ENCODE measurements at places on chromosomes 1 and 21.

DNA sequence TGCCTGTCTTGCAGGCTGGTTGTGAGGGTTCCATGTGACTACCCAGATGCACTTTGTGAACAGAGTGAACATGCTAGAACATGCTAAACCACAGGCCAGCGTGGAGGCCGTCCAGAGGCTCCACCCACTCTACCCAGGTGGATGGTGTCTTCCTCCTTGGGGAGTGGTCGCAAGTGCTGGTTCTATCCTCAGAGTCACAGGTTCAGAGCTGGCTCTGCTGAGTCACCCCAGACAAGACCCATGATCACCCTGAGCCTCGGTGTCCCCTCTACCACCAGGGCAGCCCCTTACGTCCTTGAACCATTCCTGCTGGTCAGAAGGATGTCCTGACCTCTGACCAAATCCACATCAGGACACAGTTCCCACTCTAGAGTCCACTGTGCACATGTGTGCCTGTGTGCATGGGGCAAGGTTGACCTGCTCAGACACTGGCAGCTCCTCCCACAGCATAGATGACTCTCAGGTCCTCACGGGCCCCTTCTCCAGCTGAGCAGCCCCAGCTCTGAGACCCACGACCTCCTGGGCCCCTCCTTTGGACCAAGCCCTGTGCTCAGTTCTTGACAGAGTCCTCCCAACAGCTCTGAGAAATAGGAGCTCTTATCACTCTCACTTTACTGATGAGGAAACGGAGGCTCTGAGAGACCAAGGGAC, 391.8 kb downstream of the MATN1 start:
- DNase-seq: no peak

DNA sequence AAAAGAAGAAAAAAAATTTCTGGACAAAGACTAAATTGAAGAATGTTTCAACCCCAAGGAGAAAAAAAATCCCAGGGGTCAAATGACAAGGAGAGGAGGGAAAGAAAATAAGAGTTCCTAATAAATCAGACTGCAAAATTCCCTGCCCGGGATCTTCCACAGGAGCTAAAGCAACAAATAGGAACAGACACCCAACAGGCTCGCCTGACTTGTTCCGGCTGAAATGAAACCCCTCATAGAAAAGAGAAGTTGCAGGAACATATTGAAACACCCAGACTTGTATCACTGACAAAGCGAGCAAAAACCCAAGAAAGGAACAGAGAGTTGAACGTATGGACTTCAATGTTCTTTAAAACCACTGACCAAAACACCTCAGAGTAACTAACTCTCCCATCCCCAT, 123.0 kb downstream of the TIAM1 start:
- DNase-seq: no peak

GRCh38 chr1:38657207-38657840, 202.2 kb downstream of the RRAGC start:
- no peak for DNase-seq

DNA sequence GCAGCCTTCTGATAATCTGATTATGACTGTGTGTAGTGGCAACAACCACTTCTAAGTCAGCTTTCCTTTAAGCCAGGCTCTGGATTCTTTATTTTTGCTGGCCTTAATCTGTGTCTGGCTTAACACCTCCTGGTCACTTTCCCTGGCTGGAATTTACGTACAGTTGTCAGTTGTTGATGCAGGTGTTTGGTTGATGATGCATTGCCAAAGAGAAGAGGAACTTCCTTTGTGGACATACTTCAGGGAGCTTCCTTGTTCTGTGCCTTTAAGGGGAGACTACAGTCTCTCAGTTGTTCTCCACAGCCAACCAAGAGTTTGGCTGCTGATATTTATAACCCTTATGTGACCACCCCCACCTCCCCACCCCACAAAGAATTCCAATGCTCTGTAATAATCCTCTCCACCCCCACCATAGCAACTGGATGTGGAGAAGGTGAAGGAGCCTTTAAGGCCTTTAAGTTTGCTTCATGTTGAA, 96.0 kb upstream of the BMP8A start:
- DNase-seq: no peak

DNA sequence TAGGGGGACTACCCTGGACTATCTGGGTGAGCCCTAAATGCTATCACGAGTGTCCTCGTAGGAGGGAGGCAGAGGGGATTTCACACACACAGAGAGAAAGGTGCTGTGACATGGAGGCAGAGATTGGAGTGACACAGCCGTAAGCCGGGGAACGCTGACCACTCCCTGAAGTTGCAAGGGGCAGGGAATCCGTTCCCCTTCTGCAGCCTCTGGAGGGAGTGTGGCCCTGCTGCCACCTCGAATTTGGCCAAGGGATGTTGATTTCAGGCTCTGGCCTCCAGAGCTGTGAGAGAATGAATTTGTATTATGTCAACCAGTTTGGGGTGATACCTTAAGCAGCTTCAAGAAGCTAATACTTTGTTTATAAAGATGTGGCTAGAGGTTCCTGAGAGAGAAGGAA, 137.7 kb downstream of the ACTL8 start:
- no peak for DNase-seq

- no peak for DNase-seq
Observed at GRCh38 chr21:38494703-38495102, 3.6 kb downstream of the ERG start.

DNA sequence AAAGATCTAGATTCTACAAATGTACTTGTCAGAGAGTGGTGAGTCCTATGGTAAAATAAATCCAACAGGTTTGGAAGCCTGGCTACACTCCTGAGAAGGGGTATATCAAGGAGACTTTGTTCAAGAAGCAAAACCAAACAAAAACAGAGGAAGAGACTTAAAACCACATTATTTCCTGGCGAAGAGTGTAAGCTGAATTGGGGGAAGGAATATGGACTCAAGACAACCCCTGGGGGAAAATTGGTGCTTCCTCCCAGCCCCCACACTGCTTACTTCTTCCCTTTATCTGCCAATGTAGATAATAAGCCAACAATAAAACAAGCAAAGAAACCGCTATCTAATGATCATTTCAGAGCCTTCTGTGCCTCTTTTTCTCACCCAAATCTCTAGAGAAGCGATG, 48.4 kb upstream of the ZBTB18 start:
- DNase-seq: no peak

- DNase-seq: no peak
Observed at GRCh38 chr1:233240371-233240770, 55.2 kb downstream of the PCNX2 start.
